Neural progenitor cell (in vitro differentiated cells): ENCODE measurements at places on chromosomes 2 and 18.

- DNase-seq = peak; percentile 52
Measured at GRCh38 chr2:230160112-230160660, 59.6 kb downstream of the SP110 start.

DNA sequence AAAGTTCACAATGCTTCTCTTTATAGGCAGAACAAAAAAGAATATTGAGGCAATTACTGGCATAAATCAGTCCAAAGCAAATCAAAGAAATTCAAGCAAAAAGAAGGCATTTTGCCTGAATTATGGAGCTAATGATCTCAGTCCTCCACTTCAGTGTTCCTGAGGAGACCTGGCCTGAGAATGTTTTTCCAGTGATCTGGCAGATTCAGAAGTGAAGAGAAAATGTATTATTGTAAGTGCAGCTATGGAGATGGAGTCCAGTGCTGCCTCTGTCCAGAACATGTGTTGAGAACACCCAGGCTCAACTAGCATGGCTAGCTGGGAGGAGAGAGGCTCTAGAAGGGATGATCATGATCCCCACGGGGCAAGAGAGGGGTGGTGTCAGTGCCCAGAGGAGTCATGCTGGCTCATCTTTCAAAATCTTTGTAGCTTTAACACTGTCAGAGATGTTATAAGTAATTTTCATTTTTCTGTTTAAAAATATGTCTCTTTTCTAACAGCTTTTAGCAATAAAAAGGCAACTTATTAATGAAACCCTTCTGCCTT lies 367.0 kb upstream of the RAB12 start:
- DNase-seq = no peak

DNA sequence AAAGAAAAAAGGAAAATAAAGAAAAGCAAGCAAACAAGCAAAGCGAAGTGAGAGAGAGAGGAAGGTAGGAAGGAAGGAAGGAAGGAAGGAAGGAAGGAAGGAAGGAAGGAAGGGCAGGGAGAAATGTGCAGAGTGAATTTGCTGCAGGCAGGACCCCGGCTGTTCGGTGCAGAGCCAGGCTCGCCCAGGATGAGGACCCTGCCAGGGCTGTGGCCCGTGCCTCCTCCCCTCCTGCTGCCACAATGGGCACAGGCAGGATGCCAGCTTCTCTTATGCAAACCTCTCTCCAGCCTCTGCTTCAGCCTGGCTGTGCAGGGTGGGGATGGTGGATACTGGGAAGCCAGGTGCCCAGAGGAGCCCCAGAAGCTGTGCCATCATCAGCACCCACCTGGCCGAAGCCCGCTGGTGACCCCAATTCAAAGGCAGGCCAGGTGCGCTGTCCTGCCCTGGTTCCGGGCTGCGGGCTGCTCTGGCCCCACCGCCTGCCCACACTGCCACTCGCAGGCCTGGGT lies 3.2 kb downstream of the GPR17 start:
- no peak for DNase-seq

GRCh38 chr2:130756053-130756873 lies 923 bp downstream of the AMER3 start:
- peak; percentile 91 for DNase-seq

GRCh38 chr18:62728254-62728653 lies 12.9 kb downstream of the PHLPP1 start:
- no peak for DNase-seq

- DNase-seq = no peak
Measured at GRCh38 chr2:232838406-232838874, 31.6 kb upstream of the SNORC start.

- DNase-seq = no peak
Measured at GRCh38 chr2:226184940-226185615, 614.5 kb downstream of the IRS1 start.

DNA sequence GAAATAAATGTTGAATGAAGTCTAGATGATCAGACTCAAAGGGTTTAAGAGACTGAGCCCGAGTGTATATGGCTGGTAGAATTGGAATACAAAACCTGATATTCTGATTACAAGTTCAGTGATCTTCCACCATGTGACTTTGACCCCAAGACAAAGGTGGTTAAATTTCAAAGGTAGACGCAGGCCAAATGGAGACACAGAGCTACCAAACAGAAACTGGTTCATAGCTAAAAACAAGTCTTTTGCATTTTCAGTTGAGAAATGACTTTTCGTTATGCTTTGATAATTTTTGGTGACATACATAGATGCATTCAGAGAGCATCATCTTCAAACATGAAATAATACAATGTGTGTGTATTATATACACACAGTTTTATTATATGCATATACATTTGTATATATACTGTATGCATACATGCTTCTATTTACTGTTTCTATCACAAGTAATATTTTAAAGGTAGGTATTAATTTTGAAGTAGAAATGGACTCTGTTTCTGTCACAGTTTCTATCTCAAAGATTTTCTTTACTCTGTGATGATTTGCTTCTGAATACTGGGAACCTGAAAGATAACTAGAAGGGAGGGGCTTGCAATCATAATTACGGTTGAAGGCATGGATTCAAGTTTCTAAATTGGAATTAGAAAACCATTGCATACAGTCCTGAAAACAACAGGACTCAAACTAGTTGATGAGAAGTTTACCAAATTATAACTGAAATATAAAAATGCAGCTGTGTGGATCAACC lies 142.3 kb downstream of the ABCA12 start:
- DNase-seq = no peak

DNA sequence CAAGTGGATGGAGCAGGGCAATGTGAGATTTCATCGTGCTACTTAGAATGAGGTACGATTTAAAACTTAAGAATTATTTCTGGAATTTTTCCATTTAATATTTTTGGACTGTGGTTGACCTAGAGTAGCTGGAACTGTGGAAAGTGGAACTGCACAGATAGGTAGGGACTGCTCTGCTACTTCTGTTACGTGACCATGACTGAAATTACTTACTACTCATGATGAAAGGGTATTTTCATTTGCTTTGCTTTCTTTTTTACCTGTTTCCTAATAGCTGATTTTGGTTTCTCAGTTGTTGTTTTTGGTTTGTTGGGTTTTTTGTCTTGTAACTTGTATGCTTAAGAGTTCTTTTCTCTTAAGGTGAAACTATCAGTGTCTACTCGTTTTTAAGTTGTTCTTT lies 11.4 kb downstream of the UBE2E3 start:
- no peak for DNase-seq

- DNase-seq = no peak
Measured at GRCh38 chr18:24326211-24326610, 71.4 kb downstream of the OSBPL1A start.

GRCh38 chr2:1947316-1947715 lies 203.0 kb upstream of the PXDN start:
- no peak for DNase-seq

DNA sequence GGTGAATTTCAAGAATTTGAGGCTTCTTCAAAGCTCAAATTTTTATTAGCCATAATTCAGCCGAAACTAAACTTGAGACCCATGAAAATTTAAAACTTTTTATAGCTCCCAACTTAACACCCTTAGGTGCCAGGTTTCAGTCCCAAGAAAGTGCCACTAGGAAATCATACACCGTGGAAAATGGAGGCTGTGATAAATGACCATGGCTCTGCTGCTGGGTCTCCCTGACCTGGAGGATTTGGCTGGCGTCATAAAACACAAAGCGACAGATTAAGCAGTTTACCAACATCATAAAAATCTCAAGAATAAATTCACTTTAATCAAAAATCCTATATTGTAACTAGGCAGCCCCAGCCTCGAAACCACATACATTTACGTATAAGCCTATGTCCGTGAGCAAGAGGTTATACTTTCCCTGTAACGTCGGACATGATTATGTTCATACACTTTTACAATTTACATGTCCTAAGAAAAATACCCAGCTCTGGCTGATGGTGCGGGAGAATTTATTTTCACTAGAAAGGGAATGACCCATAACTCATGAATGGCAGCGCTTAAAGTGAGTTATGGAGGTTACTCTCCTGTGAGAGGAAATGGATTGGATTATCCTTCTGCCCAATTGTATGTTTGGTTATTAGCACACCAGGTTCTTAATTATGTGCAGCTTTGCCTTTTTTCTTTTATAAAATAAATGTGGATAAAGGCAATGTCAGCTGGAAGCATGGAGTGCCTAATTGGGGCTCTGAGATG lies 329.4 kb downstream of the AGPS start:
- no peak for DNase-seq

DNA sequence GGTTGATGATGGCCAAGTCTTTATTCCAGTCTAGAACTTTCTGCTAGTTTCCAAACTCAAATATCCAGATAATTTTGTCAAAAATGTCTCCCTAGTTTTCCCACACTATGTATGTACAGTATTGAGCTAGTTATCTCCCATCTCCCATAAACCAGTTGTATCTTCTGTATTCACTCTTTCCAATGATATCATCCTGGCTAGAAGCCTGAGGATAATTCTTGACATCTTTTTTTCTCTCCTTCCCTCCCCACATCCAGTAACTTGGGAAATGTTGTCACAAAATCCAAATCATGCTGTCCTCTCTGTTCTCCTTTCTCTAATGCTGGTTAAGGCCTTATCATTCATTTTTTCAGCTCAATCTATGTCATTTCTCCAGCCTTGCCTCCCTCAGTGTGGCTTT lies 553.8 kb upstream of the FANCL start:
- no peak for DNase-seq

DNA sequence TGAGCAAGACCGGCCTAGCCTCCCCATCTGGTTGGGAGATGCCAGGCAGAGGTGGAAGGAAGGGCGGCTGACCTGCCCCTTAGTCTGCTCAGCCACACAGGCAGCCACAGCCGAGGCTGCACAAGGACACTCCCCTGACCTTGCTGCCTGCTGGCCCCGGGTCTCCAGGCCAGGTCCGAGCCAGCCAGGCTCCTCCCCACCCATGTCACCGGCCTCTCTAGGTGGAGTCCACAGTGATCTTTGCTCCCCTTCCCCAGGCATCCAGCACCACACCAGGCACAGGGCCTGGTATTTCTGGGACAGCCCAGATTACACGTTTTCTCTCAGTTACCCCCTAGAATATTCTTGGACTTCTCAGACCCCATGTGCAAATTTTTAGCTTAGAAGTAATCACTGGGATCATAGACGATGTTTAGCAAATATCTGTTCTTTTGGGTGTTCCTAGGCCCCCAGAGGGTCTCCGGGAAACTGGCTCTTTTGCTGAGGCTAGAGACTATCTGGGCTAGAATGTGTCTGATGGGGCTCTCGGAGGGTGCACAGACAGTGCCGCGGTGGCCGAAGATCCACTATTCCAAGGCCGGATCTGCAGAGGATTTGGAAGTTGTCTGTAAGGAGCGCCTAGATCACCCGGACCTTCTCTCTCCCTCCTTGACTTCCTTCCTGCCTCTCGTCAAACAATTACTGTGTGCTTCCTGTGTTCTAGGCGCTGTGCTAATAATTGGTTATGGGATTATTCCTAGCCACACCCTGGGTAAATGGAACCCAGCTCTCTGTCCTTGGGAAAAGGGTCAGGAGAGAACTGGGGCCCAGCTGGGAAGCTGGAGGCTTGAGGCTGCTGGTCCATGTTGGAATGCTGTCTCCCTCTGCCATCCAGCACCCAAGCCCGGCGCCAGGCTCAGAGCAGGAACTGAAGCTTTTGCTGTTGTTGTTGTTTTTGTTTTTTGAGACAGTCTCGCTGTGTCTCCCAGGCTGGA lies 46.9 kb downstream of the ODC1 start:
- no peak for DNase-seq

GRCh38 chr2:10005461-10006235 lies 37.7 kb upstream of the KLF11 start:
- no peak for DNase-seq

- no peak for DNase-seq
Measured at GRCh38 chr2:111128096-111128495, 7.4 kb downstream of the BCL2L11 start.

DNA sequence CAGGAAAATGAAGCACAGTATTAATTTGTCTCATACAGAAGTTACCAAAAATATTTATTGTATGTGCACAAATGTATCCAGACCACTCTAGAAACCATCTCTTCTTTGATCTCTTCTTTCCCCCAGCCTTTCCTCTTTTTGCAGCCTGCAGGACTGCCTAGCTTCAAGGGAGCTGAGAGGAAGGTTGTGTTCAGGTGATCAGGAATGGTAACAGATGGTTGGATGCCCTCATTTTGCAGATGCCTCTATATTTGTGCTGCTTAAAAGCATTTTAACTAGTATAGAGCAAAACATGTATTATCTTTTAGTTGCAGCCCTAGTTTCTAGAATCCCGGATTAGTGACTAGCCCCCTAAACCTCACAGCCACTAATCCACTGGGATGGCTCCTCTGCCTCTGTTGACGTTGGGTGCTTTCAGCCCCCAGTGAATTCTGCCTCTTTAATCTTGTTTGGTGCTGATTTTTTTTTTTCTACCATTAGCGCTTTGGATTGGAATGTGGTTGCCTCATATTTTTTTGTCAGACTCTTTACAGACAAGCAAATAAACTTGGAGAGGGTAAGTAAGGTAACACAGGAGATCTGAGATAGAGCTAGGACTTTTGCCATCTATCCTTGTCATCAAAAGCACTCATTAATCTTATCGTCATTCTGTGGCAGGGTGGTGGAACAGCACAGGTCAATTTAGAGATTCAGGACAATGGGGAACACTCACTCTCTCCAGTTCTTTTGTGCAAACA lies 103.8 kb upstream of the NDUFV2 start:
- DNase-seq = peak; percentile 24

DNA sequence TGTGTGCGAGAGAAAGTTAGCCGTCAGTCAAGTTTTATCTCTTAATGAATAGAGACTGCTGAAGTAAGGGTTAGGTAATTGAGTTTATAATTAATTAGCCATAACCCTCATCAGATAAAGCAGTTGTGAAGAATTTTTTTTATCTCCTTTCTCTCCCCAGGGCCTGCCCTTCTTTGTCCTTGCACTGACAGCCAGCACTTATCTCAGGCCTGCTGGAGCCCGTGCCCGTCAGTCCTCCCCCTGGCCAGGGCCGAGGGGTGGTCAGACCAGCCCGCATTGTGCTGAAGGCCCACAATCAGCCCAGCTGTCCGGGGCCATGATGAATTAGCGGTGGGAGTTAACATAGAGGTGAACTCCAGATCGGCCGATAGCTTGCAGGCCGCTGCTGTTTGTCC lies 315.7 kb downstream of the GBX2 start:
- peak; percentile 64 for DNase-seq

- DNase-seq = no peak
Measured at GRCh38 chr2:112216167-112216566, 38.7 kb downstream of the ZC3H8 start.

DNA sequence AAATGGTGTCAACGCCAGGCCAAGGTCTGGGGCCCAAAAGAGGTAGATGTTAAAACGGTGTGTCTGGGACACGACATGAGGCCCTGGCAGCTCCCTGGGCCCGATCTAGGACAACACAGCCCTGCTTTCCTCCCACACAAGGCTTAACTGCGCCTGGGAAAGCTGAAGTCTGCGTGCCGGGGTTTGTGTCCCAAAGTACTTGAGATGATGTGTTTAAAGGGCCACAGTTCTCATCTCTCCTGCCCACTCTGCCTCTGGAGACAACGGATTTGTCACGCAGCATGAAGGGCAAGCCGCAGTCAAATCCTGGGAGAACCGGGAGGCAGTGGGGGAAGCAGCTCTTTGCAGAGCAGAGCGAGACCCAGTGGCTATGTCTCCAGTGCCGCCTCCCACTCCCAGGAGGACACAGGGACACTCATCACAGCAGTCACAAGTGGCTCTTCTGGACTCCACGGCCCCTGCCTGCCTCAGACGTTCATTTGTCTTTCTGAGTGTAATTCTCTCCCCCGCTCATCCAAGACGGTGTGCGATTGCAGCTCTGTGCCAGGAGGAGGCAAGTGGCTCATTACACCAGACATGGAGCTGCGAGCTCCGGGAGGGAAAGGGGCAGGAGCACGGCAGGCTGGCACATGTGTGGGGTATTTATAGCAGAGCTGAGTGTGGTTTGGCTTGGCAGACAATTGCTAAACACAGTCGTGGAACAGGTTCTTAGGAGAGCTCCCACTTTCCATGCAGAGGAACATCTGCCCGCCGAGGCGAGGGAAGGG lies 57.7 kb upstream of the SEMA4C start:
- no peak for DNase-seq

- DNase-seq = no peak
Measured at GRCh38 chr2:44442019-44442418, 80.3 kb downstream of the CAMKMT start.
